ENCODE measurements at places on chromosomes 7 and 10. TPM values are rescaled to one million over a fixed set of nuclear protein-coding genes. Genes with fewer than 3 reads are reported as not detected.

GRCh38 chr10:48306870-48307710, 613 bp downstream of the MAPK8 start:
- H3K36me3 ChIP-seq = no peaks in the 10 kb centered on the region
- H3K27me3 ChIP-seq = no peaks in the 10 kb centered on the region
- H3K27ac ChIP-seq = peak overlapping the region; percentile 95
- H3K4me3 ChIP-seq = peak overlapping the region; percentile 97

Gene EPHA1
- total RNA-seq = 28.4 TPM

- H3K4me1 ChIP-seq = peaks cover 4% of the 10 kb centered on the region
- no peaks in the 10 kb centered on the region for H3K27me3 ChIP-seq
- H3K27ac ChIP-seq = no peak overlapping the region
- no peak for DNase-seq
- H3K4me3 ChIP-seq = no peak overlapping the region
These were observed 23.8 kb upstream of the ADD3 start for GRCh38 chr10:109984013-109984412.

GRCh38 chr7:107213193-107213788, 44.5 kb downstream of the HBP1 start:
- DNase-seq = no peak
- no peaks in the 10 kb centered on the region for H3K27me3 ChIP-seq
